ENCODE measurements at places on chromosomes 5 and 9.

DNA sequence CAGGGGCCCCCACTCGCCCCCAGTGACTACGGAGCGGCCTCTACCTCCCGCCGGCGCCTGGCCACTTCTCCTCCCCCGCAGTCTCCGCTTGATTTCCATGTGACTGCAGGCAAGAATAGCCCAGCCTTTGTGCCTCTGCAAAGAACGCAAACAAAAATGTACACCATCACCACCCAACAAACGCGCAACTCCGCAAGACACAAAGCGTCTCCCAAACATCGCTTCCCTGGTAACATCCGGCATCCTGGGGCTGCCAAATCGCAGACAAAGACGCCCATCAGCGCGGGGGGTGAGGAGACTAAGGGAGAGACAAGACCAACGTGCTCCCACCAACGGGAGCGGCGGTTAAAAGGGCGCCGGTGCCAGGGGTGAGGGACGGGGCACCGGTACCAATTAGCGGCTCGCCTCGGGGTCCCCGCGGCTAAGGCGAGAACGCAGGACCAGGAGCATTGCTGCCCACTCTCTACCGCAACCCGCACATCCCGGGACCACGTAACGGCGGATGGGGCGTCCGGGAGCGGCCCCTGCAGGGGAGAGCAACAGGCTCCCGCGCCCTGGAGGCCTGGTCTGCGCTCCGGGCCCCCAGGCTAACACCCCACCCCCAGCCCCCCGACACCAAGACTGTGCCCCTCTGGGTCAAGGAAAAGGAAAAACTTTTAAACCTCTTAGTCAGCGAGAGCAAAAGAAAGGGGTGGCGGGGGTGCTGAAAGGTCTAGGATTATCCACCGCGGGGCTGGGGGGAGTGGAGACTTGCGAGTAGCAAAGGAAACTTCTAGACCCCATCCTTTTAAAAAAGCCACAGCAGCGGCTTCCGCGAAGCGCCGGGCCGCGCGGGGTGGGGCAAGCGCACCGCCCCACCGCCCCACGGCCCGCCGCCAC, 885 bp downstream of the MPDZ start:
- DNase-seq = no peak

DNA sequence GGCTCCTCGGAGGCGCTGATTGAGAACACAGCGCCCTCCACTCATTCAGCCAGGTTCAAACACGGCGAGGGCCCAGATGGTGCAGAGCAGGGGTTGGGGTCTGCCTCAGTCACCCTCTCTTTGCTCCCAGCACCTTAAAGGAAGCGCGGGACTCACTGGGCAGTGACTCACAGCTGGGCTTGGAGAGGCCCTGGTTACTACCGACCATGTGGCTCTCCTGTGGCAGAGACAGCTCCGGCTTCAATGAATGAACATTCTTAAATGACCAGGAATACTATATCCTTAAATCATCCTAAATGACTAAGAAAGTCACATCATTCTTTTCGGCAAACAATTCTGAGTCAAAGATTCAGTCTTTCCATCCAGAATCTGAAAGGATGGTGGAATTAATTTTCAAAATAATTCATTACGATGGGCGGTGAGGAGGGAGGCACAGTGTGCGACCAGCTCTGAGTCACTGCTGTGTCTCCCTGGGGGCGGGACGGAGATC, 1.6 kb upstream of the INPP5E start:
- no peak for DNase-seq

DNA sequence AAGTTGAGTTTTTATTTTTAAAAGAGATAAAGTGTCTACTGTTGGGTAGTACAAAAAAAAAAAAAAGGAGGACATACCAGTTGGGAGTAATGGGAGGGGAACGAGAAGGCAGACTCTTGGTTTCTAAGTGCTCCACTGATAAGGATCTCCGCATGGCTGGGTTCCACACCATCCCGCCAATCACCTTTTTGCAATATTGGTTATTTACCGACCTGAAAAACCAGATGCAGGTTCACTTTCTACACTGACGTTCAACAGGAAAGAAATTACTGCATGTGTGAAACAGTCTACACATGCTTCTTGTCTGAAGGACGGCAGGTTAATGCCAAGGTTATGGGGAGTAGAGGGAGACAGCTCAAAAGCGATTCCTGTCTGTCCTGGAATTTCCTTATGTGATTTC, 75.5 kb downstream of the PTPN3 start:
- no peak for DNase-seq

DNA sequence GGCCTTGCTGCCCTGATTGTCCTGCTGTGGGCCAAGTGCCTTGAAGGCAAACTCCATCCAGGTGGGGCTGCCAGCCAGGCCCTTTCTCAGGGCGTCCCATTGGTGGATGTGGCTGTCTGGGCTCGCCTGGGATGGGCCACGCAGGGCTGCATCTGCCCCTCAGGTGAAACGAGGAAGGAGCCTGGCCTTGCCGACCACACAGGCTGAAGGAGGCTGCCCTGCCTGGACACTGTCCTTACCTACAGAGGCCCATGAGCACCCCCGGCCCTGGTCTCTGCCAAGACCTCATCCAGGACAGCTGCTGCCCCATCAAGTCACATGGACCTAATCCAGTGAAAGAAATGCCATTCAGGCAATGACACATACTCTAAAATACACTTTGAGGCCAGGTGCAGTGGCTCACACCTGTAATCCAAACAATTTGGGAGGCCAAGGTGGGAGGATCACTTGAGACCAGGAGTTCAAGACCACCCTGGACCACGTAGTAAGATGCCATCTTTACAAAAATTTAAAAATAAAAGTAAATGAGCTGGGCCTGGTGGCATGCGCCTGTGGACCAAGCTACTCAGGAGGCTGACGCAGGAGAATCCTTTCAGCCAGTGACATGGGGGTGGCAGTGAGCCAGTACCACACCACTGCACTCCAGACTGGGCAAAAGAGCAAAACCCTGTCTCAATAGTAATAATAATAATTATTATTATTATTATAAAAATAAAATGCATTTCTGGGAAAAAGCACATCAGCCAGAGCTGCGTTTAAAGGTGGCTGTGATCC, 33.9 kb downstream of the PNPLA7 start:
- no peak for DNase-seq

DNA sequence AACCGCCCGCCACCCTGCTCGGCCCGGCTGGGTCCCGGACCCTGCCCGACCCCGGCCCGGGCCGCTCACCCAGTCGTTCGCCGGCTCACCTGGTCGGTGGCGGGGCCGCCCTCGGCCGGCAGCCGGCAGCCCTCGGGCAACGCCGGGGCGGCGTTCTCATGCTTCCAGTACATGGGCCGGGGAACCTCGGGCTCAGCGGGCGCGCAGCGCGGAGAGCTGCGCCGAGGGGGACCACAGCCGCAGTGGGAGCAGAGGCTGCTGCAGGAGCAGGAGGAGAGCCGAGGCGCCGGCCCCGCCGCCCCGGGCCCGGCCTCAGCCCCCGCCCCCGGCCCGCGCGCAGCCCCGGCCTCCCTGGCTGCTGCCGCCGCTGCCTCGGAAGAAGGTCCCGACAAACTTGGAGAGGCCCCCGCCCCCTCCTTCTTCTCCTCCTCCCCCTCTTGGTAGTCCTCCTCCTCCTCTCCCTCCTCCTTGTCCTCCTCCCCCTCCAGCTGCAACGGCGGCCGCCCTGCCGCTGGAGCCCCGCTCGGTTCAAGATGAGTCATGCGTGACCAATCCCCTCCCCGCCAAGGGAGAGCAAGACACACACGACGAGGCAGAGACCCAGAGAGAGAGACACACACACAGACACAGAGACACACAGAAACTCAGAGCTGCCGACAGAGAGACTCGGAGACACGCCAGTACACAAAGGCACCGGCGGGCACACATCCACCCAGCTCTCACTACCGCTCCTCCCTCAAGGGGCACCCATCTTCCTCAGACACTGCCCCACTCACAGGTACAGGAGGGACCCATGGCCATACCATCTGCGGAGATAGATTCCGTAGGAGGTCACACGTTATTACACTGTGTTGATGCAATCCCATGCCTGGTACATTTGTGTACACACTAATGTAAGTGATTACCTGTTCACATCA, at the start of gene LHX6:
Gene LHX6, minus strand, starts transcription at position 390 of the 917 bp plus-strand sequence. Its CDS starts 217 bp downstream, at position 173.
- DNase-seq = no peak

Data from activated CD4-positive, CD25-positive, alpha-beta regulatory T cell treated with anti-CD3 and anti-CD28 coated beads, Interleukin-2, amount 50 U/mL, for 72 hours (primary cell).